ENCODE measurements at places on chromosomes 2 and 18.

DNA sequence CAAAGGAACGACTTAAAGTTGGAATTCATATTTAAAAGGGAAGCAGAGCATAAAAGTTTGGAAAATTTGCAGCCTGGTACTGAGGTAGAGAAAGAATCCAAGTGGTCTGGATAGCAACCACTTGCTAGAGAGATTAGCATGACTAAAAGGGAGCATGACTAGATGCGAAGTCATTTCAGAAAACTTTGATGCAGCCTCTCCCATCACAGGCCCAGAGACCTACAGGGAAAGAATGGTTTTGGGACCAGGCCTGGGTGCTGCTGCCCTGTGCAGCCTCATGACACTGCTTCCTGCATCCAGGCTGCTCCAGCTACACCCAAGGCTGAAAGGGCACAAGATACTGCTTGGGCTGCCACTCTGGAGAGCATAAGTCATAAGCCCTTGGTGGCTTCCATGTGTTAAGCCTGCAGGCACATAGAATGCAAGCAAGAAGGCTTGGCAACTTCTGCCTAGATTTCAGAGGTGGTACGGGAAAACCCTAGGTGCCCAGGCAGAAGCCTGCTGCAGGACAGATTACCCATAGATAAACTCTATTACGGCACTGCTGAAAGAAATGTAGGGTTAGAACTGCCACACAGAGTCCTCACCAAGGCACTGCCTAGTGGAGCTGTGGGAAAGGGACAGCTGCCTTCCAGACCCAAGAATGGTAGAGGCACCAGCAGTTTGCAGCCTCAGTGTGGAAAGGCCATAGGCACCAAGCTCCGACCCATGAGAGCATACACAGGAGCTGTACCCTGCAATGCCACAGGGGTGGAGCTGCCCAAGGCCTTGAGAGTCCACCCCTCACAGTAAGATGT is 12.6 kb upstream of the CHN1 start:
- no peak for DNase-seq

DNA sequence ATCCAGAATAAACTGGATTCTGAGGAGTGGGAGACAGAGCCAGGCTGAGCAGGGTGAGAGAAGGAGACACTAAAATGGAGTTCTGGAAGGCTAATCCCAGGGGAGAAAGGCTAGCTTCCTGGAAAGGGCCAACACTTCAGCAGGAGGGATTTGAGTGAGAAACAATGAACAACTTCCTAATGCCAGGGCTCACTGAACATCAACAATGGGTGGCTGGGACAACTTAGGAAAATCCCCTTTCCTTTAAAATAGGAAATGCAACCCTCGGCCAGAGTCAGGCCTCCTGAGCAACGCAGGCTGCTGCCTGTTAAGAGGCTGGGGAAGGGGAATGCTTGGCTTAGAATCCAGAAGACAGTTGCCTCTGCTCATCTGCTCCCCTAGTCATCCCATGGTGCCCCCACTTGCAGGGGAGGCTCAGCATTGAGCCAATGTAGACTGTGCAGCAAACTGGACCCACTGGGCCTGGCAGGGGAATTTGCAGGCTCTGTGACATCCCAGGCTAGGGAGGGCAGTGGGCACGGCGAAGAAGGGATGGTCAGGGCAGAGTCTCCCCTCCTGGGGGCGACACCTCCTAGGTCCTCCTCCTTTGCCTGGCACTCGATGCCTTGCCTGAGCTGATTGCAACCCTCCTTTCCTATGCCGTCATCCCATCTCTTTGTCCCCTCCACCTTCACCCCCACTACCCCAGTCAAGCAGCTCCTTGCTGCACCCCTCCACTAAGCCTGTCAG is 182.5 kb downstream of the TNS1 start:
- no peak for DNase-seq

DNA sequence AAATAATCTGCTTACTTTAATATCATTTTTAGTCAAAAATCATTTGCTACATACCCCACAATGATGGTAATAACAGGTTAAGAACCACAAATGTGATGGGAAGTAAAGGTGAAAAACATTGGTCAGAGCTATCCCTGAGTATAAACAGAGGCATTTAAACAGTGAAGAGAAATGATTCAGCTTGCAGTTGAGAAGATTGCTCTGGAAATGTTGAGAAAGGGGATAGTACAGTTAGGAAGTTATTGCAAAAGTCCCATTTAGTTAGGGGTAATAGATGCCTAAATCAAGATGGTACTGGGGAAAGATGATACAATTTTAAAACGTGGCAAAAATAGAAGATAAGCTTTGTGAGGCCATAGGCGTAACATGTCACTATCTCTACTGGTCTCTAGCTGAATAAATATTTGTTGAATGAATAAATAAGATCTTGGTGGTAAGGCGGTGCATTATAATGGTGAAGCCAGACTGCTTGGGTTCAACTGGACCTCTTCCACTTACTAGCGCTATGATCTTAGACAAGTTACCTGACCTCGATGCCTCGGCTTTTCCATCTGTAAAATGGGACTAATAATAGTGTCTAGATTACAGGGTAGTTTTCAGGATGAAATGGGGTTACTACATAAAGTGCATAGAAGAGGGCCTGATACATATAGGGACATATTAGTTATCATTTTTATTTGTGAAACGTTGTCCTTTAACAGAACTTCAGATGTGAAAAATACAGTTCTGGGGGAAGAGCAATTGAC is 2.0 kb upstream of the BZW1 start:
- peak; percentile 37 for DNase-seq

- peak; percentile 37 for DNase-seq
Observed at GRCh38 chr2:118779362-118779761, 68.1 kb downstream of the EN1 start.

DNA sequence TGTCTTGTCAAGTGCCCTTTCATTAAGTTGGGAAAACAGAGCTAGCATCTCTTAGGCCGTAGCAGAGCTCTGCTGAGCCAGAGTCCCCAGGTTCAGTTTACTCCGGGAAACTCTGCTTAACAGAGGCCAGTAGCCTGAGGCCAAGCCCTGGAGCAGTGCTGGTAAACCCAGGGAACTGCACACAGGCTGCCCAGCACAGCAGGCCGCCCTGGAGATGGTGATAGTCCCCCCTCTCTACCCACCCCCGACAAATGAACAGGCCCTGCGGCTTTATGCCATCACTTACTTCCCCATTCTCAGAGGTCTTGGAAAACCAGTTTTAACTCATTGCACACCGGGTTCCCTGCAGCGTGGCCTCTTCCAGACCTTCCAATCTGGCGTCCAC is 3.5 kb downstream of the CNNM4 start:
- DNase-seq: no peak

DNA sequence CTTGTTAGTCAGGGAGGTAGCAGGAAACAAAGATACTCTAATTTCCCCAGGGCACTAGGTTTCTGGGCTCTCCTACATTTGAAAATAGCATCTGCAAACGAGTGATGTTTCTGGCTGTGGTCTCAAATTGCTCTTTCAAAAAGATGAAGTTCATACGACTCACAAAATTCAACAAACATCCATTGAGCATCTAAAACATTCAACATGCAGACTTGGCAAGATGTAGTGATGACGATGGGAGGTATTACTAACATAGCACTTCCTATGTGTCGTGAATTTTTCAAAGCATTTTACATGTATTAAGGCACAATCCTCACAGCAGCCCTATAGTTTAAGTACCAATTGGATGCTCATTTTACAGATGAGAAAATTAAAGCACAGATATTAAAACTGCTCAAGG is 5.2 kb downstream of the CCBE1 start:
- DNase-seq: peak; percentile 55
